Ovary (tissue), 10 donors: ENCODE measurements at places on chromosomes 11 and 22. TPM values are rescaled to one million over a fixed set of nuclear protein-coding genes. Genes with fewer than 3 reads are reported as not detected.
A peak's percentile ranks its signal among the peaks of the same experiment; 100 is the strongest.

P2RY6 gene
- total RNA-seq, result 0.48 TPM

TSPAN18 gene
- total RNA-seq, result 25.1 TPM

NPTXR gene
- total RNA-seq, result 14.9 TPM

CARD16 gene
- 6.6 TPM for total RNA-seq

NFAM1 gene
- 0.74 TPM for total RNA-seq

DNA sequence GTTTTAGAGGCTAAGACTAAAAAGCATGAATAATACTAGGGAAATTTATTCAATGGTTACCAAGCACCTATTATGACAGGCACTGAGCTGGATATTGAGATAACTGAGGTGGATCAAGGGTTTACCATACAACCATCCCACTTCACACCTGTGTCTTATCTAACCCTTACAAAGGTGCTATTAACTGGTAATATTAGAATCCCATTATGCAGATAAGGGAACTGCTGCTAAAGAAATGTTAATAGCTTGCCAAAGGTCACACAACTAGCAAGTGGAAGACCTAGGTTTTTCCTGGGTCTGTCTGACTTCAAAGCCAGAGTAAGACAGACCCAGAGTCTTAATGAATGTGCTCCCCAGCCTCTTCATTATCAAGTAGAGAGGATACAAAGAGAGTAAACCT is 21.1 kb upstream of the VSTM5 start:
- H3K27me3 ChIP-seq, result no peaks in the 10 kb centered on the region
- no peak for DNase-seq
- H3K27ac ChIP-seq, result no peak overlapping the region
- no peaks in the 10 kb centered on the region for H3K36me3 ChIP-seq
- no peaks in the 10 kb centered on the region for H3K4me1 ChIP-seq

DNA sequence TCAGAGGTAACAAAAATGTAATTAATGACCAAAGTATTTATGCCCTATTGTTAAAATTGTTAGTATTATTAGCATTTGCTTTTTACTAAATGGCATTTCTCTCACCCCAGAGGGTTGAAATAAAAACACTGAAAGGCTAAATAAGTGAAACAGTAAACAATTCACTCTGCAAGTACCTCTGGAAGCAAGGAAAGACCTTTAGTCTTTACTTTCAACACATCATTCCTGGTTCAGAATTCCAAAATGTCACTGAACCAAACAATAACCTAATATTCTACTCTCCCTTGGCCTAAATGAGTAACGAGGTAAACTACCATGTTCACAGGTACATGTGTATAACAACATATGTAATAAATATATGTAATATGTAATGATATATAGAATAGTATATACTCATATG is 369.3 kb downstream of the TTC28 start:
- no peaks in the 10 kb centered on the region for H3K27me3 ChIP-seq
- DNase-seq, result no peak
- H3K4me1 ChIP-seq, result peaks cover 2% of the 10 kb centered on the region
- no peak overlapping the region for H3K4me3 ChIP-seq
- H3K27ac ChIP-seq, result no peak overlapping the region

- no peaks in the 10 kb centered on the region for H3K36me3 ChIP-seq
- H3K27me3 ChIP-seq, result peaks cover 3% of the 10 kb centered on the region
- no peak overlapping the region for H3K27ac ChIP-seq
- no peak overlapping the region for H3K4me3 ChIP-seq
- no peak for DNase-seq
Measured at GRCh38 chr11:105577641-105578040, 32.2 kb upstream of the GRIA4 start.

GRCh38 chr11:89626366-89626765 is 83.7 kb upstream of the TRIM77 start:
- no peaks in the 10 kb centered on the region for H3K36me3 ChIP-seq
- no peak overlapping the region for H3K27ac ChIP-seq
- no peak for DNase-seq

DNA sequence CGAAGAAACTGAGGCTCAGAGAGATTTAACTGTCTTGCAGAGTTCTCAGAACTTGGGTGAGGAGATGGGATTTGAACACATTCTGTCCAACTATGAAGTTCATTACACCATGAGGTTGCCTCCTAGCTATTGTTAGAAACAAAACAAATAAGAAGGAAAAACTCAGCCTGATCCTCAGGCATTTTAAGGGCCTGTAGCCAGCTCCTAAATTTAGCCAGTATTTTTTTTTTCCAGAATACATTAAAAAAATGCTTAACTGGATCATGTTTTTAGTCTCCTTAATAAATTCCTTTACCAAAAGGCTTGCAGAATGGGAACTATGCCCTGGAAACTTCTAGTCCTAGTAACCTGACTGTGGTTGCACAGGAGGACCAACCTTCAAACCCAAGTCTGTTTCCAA is 212.0 kb downstream of the CSNK2A3 start:
- no peak overlapping the region for H3K4me3 ChIP-seq
- no peaks in the 10 kb centered on the region for H3K27me3 ChIP-seq
- no peak for DNase-seq
- peaks cover 6% of the 10 kb centered on the region for H3K4me1 ChIP-seq
- H3K27ac ChIP-seq, result no peak overlapping the region

DNA sequence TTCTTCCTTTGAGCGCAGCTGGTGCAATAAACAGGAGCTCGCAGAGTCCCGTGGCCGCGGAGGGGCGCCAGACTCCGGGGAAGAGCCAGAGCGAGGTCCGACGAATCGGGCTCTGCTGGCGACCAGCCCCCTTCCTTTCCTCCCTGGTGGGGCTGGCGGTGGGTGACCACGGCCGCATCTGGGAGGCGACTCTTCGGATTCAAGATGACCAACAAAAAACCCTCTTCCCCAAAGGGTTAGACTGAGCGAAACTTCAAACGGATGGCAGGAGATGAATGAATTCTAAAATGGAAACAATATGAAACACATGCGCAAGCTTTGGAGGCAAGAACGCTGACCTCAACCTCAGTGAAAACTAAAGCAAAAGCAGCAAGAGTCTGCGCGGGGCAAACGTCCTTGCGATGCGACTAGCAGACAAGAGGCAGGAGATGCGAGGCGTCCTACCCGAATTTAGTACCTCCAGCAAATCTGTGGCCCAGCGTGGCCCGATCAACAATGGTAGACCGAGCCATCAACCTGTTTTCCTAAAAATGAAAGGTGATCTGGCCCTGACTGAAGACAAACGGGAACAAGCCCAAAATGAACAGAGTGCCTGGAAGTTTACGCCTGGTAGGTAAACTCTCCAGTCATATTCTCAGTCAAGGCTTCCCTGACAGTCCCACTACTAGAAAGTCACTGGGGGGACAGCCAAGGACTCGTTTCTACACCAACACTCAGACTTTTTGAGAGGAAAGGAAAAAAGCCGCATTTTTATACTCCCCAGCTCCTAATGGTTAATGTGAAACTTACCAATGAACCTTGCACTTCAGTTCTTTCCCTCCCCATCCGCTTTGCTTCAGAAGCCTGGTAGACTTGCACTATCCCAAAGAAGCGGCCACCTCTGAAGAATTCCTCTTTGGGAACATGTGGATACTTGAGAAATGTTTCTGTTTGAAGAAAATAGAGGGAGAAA is 11.6 kb downstream of the MMP3 start:
- no peak for DNase-seq
- H3K4me1 ChIP-seq, result no peaks in the 10 kb centered on the region
- H3K4me3 ChIP-seq, result no peak overlapping the region
- no peaks in the 10 kb centered on the region for H3K36me3 ChIP-seq

GRCh38 chr11:113615773-113616172 is 90.3 kb downstream of the TMPRSS5 start:
- H3K36me3 ChIP-seq, result no peaks in the 10 kb centered on the region
- H3K4me3 ChIP-seq, result no peak overlapping the region
- H3K4me1 ChIP-seq, result no peaks in the 10 kb centered on the region
- H3K27ac ChIP-seq, result no peak overlapping the region
- DNase-seq, result no peak
- no peaks in the 10 kb centered on the region for H3K27me3 ChIP-seq

DNA sequence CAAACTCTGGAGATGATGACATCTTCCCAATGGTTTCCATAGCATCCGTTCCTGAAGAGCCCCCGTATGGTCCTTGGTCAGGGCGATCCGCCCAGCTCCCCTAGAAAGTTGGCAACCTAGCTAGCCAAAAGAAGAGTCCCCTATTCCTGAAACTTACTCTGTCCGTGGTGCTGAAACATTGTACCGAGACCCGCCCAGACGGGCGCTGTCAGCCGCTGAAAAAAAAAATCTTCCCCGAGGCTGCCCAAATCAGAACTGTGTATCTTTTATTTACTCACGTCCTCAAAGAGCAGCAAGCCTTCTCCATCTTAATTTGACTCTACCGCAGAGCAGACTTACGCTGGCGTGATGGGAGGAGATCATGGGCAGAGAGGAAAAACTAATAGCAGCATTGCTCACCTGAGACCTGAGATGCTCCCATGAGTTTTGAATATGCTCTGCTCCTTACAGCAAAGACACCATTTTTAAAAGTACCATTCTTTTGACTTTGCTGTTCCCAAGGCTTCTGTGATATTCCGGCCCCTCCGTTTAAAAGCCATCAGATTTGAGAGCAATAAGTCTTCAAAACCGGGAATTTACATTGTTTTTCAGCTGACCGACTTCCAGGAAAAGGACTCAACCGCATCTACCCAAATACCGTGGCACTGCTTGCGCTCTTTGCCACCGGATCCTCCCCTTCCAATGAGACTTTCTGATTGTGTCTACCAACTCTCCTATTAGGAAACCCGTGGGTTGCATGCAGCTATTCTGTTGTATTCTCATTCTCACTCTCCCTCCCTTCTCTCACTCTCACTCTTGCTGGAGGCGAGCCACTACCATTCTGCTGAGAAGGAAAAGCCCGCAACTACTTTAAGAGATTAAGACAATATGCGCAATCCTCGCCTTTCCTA is at the start of gene SLC17A6:
Gene SLC17A6 (plus strand): TSS at position 786 of the 890 bp plus-strand sequence. CDS start 153 bp downstream, outside the sequence.
- H3K27ac ChIP-seq, result no peak within 1 kb of the TSS
- DNase-seq, result no peak
- no peak within 1 kb of the TSS for H3K4me3 ChIP-seq
- H3K4me1 ChIP-seq, result no peaks in the 10 kb centered on the region
- no peaks in the 10 kb centered on the region for H3K36me3 ChIP-seq
- no peaks in the 10 kb centered on the region for H3K27me3 ChIP-seq

GRCh38 chr22:48492366-48493320 is 1335.0 kb downstream of the BRD1 start:
- no peak overlapping the region for H3K4me3 ChIP-seq
- peaks cover 5% of the 10 kb centered on the region for H3K4me1 ChIP-seq
- peak; percentile 81 for DNase-seq

DNA sequence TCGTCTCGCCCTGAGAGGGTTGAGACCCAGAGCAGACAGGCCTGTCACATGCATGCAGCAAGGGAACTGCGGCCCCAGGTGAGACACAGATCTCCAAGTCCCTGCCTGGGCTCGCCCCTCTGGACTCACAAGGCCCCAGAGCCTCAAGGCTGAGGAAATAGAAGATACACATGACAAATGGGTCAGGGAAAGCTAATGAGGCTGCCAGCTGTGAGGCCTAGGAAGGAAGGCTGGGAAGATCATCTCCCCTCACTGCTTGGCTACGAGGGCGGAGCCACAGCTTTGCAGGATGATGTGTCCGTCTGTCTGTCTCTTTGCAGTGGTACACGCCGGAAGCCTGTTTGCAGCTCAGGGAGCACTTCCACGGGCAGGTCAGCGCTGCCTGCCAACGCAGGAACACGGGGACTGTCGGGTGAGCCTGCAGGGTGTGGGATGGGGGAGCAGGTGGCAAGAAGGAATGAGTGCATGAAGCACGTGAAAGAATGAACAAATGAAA is 4.5 kb downstream of the RAB36 start:
- H3K27ac ChIP-seq, result no peak overlapping the region
- H3K27me3 ChIP-seq, result no peaks in the 10 kb centered on the region

GRCh38 chr22:30947816-30948454 is 20.6 kb downstream of the MORC2 start:
- no peaks in the 10 kb centered on the region for H3K27me3 ChIP-seq
- H3K4me1 ChIP-seq, result no peaks in the 10 kb centered on the region
- no peaks in the 10 kb centered on the region for H3K36me3 ChIP-seq
- no peak overlapping the region for H3K27ac ChIP-seq
- no peak overlapping the region for H3K4me3 ChIP-seq

- no peaks in the 10 kb centered on the region for H3K36me3 ChIP-seq
- no peak for DNase-seq
- H3K27ac ChIP-seq, result no peak overlapping the region
- H3K4me3 ChIP-seq, result no peak overlapping the region
- no peaks in the 10 kb centered on the region for H3K4me1 ChIP-seq
Measured at GRCh38 chr11:119892311-119892808, 163.4 kb upstream of the NECTIN1 start.

- no peak for DNase-seq
- H3K27ac ChIP-seq, result no peak overlapping the region
- peaks cover 7% of the 10 kb centered on the region for H3K4me1 ChIP-seq
- no peak overlapping the region for H3K4me3 ChIP-seq
- H3K36me3 ChIP-seq, result no peaks in the 10 kb centered on the region
Measured at GRCh38 chr11:118886681-118887111, 3.0 kb downstream of the CXCR5 start.

GRCh38 chr11:14578541-14578956 is 58.4 kb upstream of the PSMA1 start:
- DNase-seq, result no peak
- H3K36me3 ChIP-seq, result no peaks in the 10 kb centered on the region
- no peak overlapping the region for H3K4me3 ChIP-seq
- no peaks in the 10 kb centered on the region for H3K4me1 ChIP-seq
- no peaks in the 10 kb centered on the region for H3K27me3 ChIP-seq

GRCh38 chr11:95923728-95924413 is at the start of gene MTMR2:
Gene MTMR2 (minus strand): TSS chr11:95924107. CDS start chr11:95923954, 153 bp downstream.
- peak; percentile 77 for DNase-seq
- H3K4me3 ChIP-seq, result peak within 1 kb of the TSS; percentile 69
- H3K36me3 ChIP-seq, result no peaks in the 10 kb centered on the region
- H3K4me1 ChIP-seq, result no peaks in the 10 kb centered on the region

- H3K4me1 ChIP-seq, result peaks cover 2% of the 10 kb centered on the region
- H3K36me3 ChIP-seq, result no peaks in the 10 kb centered on the region
- no peaks in the 10 kb centered on the region for H3K27me3 ChIP-seq
- no peak overlapping the region for H3K4me3 ChIP-seq
- H3K27ac ChIP-seq, result no peak overlapping the region
Measured at GRCh38 chr22:29393019-29393608, 4.7 kb upstream of the AP1B1 start.

- H3K36me3 ChIP-seq, result no peaks in the 10 kb centered on the region
- H3K4me3 ChIP-seq, result peak within 1 kb of the TSS; percentile 64
- peak; percentile 93 for DNase-seq
- H3K4me1 ChIP-seq, result peaks cover 23% of the 10 kb centered on the region
- H3K27ac ChIP-seq, result peak within 1 kb of the TSS; percentile 62
- H3K27me3 ChIP-seq, result no peaks in the 10 kb centered on the region
Measured at GRCh38 chr11:64225608-64226506, at the start of the genes NUDT22 and TRPT1. Gene NUDT22 (plus strand): TSS chr11:64226274. CDS start chr11:64226653, 379 bp downstream. Gene TRPT1 (minus strand): TSS chr11:64226186. CDS start chr11:64225860, 326 bp downstream.

DNA sequence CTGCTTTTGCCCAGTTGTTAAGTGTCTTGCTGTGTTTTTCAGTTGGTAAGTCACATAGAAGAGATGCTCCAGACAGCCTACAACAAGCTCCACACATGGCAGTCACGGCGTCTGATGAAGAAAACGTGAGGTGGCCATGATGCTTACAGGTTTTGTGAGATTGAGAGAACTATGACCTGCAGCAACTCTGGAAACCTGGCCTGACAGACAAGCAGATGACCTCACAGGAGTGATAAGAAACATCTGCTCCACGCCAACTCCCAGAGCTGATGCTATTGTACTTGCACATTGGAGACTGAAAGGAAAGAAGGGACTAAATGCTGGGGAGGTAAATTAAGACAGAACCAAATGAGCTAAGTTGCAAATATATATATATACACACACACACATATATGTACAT is 28.6 kb upstream of the LDHA start:
- H3K36me3 ChIP-seq, result no peaks in the 10 kb centered on the region
- no peaks in the 10 kb centered on the region for H3K4me1 ChIP-seq
- H3K4me3 ChIP-seq, result no peak overlapping the region
- no peak overlapping the region for H3K27ac ChIP-seq
- DNase-seq, result no peak
